ENCODE measurements at places on chromosomes 16 and 17. TPM values are rescaled to one million over a fixed set of nuclear protein-coding genes. Genes with fewer than 3 reads are reported as not detected.

GRCh38 chr16:25750488-25751216 lies 58.9 kb downstream of the HS3ST4 start:
- no peak for DNase-seq

- DNase-seq, result peak; percentile 49
Observed at GRCh38 chr17:40562838-40563219, 2.4 kb downstream of the CCR7 start.

GRCh38 chr17:75783803-75784472 lies 668 bp upstream of the UNK start:
- no peak for DNase-seq

DNA sequence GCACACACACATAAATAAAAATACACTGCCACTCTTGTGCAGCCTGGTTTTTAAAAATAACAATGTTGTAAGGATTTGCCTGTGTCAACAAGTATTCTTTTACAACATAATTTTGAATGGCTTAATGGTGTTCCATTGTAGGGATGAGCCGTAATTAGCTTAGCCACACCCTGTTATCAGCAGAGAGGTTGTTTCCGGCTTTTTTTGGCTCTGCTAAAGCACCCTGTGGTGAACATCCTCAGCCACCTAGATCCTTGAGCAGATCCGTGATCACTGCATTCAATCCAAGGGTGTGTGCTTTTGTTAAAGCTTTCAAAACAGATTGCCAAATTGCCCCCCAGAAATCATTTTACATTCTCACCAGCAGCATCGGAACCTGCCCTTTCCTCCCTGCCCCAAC lies 7.0 kb downstream of the KATNB1 start:
- no peak for DNase-seq

GRCh38 chr16:16004314-16004749 lies 54.9 kb downstream of the ABCC1 start:
- no peak for DNase-seq

- no peak for DNase-seq
Observed at GRCh38 chr16:15466131-15466530, 31.7 kb downstream of the BMERB1 start.

DNA sequence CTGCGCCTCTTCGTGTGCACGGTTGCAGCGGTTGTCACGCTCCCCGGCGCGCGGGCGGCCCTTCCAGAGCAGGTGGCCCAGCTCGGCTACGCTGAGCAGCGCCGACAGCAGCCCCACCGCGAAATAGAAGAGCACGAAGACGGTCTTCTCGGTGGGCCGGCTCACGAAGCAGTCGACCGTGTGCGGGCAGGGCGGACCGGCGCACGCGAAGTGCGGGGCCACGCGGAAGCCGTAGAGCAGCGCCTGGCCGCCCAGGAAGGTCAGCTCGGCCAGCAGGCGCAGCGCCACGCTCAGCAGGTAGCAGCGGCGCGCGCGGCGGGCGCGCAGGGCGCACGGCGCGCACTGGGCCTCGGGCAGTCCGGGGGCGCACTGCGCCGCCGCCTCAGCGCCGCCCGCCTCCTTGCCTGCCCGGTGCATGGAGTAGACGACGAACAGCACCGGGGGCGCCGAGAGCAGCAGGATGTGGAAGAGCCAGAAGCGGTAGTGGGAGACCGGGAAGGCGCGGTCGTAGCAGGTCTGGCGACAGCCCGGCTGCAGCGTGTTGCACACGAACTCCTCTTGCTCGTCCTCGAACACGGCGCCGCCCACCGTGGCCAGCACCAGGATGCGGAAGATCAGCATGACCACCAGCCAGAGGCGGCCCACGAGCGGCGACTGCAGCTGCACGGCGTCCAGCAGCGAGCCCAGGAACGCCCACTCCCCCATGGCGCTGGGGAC lies 1.3 kb downstream of the GJD3 start:
- no peak for DNase-seq

DNA sequence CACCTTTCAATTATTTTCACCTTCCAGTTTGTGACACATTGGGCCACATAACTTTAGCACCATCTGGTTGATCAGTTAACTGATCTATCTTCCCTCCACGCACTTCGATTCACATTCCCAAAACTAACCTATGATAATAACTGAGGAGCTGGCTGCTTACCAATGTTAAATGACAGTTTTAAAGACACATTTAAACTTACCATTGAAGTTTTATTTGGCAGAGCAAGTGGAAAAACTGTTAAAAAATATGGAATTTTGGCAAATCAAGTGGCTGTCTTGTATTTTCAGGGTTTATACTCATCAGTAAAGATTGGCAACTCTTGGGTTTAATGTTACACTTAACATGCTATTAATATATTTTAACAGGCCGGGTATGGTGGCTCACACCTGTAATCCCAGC lies 5.4 kb upstream of the APOH start:
- no peak for DNase-seq

DNA sequence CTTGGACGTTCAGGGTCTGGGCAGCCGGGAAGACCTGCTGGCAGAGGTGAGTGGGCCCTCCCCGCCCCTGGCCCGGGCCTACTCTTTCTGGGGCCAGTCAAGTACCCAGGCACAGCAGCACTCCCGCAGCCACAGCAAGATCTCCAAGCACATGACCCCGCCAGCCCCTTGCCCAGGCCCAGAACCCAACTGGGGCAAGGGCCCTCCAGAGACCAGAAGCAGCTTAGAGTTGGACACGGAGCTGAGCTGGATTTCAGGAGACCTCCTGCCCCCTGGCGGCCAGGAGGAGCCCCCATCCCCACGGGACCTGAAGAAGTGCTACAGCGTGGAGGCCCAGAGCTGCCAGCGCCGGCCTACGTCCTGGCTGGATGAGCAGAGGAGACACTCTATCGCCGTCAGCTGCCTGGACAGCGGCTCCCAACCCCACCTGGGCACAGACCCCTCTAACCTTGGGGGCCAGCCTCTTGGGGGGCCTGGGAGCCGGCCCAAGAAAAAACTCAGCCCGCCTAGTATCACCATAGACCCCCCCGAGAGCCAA lies 8.6 kb upstream of the ABCC3 start:
- no peak for DNase-seq

DNA sequence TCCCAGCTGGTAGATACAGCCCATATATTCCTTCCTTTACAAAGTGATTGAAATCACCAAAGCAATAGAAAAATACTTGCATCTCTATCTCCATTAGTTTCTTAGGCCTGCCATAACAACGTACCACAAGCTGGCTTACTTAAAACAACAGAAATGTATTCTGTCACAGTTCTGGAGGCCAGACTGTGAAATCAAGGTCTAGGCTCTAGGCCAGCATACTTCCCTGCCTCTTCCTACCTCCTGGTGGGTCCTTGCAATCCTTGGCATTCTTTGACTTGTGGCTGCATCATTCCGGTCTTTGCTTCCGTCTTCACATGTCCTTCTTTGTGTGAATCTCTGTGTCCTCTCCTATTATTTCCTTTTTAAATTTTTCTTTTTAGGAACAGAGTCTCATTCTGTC lies 62.5 kb downstream of the ERCC4 start:
- DNase-seq, result no peak

GRCh38 chr17:34532281-34533065 lies 46.9 kb upstream of the TMEM132E start:
- no peak for DNase-seq

GRCh38 chr16:84482001-84482891 lies 22.2 kb downstream of the MEAK7 start:
- DNase-seq, result peak; percentile 89

GRCh38 chr17:15910791-15911190 lies 34.1 kb upstream of the ADORA2B start:
- peak; percentile 60 for DNase-seq

- no peak for DNase-seq
Observed at GRCh38 chr17:7292729-7293128, 1.7 kb downstream of the YBX2 start.

DNA sequence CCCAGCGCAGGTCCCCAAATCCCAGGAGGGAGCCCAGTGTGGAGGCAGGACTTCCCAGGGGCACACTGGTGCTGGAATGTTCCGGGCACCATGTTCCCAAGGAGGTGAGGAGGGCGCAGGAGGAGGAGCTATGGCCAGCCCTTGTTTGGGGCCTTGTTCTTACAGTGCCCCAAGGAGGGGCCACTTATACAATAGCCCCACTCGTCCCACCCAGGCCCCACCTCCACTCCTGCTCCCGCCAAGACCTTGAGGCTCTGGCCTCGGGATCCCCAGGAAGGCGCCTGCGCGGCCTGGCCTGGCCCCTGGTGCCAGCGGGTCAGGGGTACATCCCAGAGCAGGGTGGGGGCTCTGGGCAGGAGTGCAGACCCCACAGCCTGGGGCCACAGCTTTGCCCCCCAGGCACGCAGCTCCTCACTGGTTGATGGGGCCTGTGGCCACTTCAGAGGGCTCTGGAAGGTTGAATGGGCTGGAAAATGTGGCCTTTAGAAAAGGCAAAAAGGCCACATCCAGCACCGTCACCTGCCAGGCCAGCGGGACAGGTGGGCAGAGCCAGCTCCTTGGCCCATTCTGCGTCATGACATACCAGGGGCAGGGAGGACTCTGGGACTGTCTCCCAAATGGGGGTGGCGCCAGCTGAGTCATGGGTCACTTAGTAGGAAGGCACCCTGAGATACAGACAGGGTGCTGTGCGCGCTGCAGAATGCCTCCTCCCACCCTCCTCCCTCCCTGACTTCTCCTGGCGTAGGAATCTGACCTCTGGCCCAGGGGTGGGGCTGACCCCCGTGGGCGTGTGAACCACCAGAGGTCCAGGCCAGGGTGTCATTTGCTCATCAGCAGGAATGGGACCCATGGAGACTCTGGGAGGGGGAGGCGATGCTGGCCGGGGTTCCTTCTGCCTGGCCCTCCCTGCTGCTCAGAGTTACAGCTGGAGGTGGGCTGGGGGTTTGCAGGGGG lies 32.3 kb upstream of the PVALEF start:
- DNase-seq, result no peak

GRCh38 chr17:42059815-42060214 lies 9.4 kb upstream of the C17orf113 start:
- DNase-seq, result no peak

- DNase-seq, result no peak
Observed at GRCh38 chr16:56237451-56237930, 46.2 kb downstream of the GNAO1 start.

DNA sequence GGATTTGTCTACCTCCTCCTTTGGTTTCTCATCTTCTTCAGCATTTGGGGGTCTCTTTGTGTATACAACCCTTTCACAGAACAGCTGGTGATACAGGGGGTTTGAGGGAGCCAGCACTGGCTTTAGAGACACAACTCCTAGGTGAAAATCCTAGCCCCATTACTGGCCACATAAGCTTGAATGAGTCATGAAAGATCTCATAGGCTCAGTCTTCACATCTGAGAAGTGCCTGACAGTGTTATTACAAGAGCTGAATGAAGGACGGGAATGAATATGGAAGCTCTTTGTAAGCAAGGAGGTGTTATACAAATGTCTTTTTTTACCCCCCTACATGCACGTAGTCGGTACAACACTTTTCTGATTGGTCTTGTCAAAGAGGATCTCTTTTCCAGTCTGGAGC lies 1.7 kb upstream of the B4GALNT2 start:
- DNase-seq, result no peak

GRCh38 chr17:80220736-80221215 lies 549 bp downstream of the SLC26A11 start:
- no peak for DNase-seq

GRCh38 chr17:48631693-48632578 lies 5.8 kb upstream of the HOXB9 start:
- DNase-seq, result no peak

GRCh38 chr17:35243561-35244340 lies 879 bp downstream of the SLFN5 start:
- DNase-seq, result no peak

- peak; percentile 98 for DNase-seq
Observed at GRCh38 chr17:42744806-42745617, at the start of gene EZH1. TSS of gene EZH1 (minus strand) at chr17:42745040. CDS start at chr17:42728941, 16,099 bp downstream.

DNA sequence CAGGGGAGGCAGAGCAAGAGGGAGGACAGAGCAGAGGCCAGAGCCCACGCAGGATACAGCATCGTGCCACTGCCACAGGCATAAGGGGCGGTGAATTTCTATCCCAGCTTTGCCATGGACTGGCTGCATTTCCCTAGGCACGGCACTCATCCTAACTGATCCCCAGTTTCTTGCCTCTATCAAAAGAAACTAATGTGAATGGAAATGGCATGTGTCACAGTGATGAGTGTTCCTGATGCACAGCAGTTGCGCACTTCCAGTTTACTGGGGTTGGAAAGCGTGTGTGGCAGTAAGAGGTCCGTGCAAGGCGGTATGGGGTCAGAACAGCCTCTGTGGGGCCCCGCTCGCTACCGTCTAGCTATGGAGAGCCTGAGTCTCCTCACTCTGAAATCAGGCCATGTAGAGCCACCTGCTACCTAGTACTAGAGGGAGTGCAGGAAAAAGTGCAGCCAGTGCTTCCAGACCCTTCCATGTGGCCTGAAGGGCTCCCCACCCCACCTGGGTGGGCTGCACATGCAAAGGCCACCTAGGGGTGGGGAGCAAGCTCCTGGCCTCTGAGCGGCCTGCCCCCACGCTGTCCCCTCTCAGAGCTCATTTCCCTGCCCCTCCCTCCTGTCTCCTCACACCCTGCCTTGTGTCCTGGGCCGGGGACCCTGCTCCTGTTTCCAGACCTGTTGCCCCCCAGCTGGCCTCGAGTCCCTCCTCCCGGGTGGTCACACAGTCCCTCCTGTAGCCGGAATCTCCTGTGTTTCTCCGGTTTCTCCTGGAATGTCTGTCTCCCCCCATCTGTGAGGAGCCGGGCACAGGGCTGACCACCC lies 5.0 kb upstream of the KCNJ18 start:
- DNase-seq, result no peak

GRCh38 chr16:5882087-5882640 lies 784.6 kb upstream of the EEF2KMT start:
- no peak for DNase-seq

- no peak for DNase-seq
Observed at GRCh38 chr16:82657239-82657638, 30.5 kb downstream of the CDH13 start.

- DNase-seq, result no peak
Observed at GRCh38 chr17:80665792-80666191, 121.2 kb downstream of the RPTOR start.

- DNase-seq, result no peak
Observed at GRCh38 chr16:22813223-22813947, 577 bp upstream of the HS3ST2 start.

- DNase-seq, result peak; percentile 95
Observed at GRCh38 chr17:43393944-43394482, 4.8 kb upstream of the ARL4D start.

GRCh38 chr16:50271148-50272041 lies 5.0 kb downstream of the ADCY7 start:
- DNase-seq, result no peak

Gene NDEL1
- 74.2 TPM for total RNA-seq

Gene TNK1
- total RNA-seq, result not detected

Gene KCNH4
- total RNA-seq, result not detected

Gene SMPD3
- not detected for total RNA-seq

Gene CBLN1
- total RNA-seq, result not detected

Gene HNF1B
- 7.3 TPM for total RNA-seq

Gene FOXJ1
- 0.13 TPM for total RNA-seq

Gene SLC5A2
- not detected for total RNA-seq

Gene HS3ST3B1
- 76.9 TPM for total RNA-seq

Gene SALL1
- 0.78 TPM for total RNA-seq

Gene ORC6
- total RNA-seq, result 8.8 TPM

Gene HSD17B1
- 1.2 TPM for total RNA-seq

Gene MBTPS1
- total RNA-seq, result 136 TPM

Gene CCDC40
- total RNA-seq, result 10.5 TPM

Measured in osteocyte (in vitro differentiated cells).